Memory B cell (primary cell): ENCODE measurements at places on chromosomes 13 and 19.

- DNase-seq = no peak
These were observed 782.5 kb upstream of the SLITRK6 start for GRCh38 chr13:86581706-86582105.

GRCh38 chr19:35013041-35013819 lies 13.1 kb downstream of the GRAMD1A start:
- DNase-seq = peak; percentile 73

- no peak for DNase-seq
These were observed 261.3 kb downstream of the LMO7 start for GRCh38 chr13:75897386-75897785.

GRCh38 chr19:41795031-41795461 lies 1.3 kb upstream of the CEACAM3 start:
- peak; percentile 62 for DNase-seq

- DNase-seq = no peak
These were observed 256.9 kb downstream of the SPRY2 start for GRCh38 chr13:80083853-80084676.

- DNase-seq = peak; percentile 34
These were observed 71.9 kb downstream of the FLT1 start for GRCh38 chr13:28423010-28423409.

DNA sequence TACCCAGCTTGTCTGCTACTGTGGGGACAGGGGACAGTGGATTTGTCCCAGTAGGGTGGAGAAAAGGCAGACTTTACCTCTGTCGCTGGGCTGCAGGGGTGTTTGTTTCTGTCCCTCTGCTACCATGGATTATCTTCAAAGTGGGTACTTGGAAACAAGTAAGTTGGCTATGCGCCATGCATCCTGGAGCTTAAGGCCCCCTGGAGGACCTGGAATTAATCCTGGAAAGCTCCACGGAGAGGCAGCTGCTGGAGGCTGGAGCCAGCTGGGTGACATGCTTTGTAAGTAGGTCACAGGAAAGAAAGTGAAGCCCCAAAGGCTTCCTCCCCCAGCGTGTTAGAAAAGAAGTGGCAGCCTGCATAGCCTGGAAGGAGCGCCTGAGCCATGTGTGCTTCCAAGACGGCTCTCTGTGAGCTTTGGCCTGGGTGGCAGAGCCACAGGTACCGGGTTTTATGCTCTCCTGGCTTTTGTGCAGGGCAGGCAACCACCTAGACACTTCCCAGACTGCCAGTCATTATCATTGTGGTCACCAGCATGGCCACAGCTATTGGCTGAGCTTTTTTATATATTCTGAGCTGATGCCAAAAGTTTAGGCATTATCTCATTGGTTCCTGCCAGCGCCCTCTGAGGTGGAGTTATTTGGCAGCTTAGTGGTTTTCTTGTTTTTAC lies 9.5 kb downstream of the B3GLCT start:
- no peak for DNase-seq

GRCh38 chr19:19719798-19720197 lies 13.1 kb downstream of the ZNF14 start:
- no peak for DNase-seq

DNA sequence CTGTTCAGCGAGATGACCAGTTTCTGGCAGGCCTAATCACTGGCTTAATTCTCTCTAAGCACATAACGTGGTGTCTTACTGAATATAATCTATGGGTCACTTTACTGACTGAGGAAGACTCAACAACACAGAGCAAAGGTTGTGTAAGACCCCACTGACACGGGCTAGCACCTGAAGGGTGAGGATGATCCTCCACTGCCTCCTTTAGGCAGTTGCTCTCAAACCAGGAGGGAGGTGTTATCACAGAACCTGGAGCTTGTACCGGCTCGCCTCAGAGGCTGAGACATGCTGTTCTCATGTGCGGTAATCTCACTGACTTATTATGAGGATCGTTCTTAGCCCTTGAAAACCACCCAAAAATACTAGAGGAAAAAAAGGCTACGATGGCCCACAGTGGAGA lies 28.3 kb downstream of the RCBTB2 start:
- no peak for DNase-seq

GRCh38 chr13:98843482-98843877 lies 91.0 kb upstream of the SLC15A1 start:
- DNase-seq = no peak

DNA sequence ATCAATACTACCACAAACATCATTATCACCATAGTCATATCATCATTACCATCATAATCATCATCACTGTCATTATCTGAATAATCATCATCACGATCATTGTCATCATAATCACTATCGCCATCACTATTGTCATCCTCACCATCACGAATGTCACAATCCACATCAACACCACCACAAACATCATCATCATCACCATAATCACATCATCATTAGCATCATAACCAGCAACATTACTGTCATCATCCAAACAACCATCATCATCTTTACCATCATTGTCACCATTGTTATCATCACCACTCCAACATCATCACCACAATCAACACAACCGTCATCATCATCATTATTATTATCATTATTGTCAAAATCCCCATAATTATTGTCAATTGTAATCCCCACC lies 61.2 kb downstream of the MBD3L1 start:
- no peak for DNase-seq

GRCh38 chr13:107271227-107271626 lies 703.3 kb upstream of the ARGLU1 start:
- DNase-seq = no peak

GRCh38 chr19:55116859-55117662 lies at the start of gene PPP1R12C:
TSS of gene PPP1R12C (minus strand) at chr19:55117637. CDS start at chr19:55117543, 94 bp downstream.
- DNase-seq = no peak

GRCh38 chr13:98938801-98939200 lies 39.1 kb downstream of the DOCK9 start:
- no peak for DNase-seq

GRCh38 chr13:52737965-52738364 lies 1.7 kb downstream of the CNMD start:
- DNase-seq = no peak

DNA sequence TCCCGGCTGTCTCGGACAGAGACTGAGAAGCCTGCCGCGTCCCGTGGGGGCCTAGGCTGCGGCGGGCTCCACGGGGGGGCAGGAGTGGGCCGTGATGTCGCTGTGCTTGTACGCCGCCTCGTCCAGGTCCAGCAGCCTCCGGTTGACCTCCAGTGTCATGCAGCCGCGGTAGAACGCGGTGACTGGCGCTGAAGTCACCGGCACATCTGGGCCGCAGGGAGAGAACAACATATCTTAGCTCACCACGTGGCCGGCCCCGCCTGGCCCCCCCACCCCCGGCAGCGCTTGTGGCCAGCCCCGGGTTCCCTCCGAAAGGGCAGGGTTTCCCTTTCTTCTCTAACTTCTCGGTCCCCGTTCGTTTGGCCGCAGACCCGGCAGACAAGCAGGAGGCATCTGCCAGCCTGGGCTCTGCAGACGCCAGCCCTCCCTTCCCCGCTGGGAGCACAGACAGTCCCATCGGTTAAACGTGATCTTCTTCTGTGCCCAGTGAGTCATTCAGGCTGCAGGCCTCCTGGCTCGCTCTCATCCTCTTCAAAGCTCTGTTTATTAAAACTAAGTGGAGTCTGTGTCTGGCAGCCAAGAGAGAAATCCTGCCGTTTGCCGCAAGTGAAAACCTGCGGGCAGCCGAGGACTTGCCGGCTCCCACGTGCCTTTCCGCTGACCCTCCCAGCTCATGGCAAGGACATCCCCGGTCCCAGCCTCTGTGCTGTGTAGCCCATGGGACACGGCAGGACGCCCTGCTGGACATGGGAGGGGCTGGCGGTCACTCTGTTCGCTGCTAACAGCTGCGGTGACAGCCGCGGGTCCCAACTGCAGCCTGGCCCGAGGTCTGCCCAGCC lies 42.8 kb downstream of the GAS6 start:
- DNase-seq = no peak

- no peak for DNase-seq
These were observed 20.1 kb downstream of the RASA3 start for GRCh38 chr13:114112231-114112825.

DNA sequence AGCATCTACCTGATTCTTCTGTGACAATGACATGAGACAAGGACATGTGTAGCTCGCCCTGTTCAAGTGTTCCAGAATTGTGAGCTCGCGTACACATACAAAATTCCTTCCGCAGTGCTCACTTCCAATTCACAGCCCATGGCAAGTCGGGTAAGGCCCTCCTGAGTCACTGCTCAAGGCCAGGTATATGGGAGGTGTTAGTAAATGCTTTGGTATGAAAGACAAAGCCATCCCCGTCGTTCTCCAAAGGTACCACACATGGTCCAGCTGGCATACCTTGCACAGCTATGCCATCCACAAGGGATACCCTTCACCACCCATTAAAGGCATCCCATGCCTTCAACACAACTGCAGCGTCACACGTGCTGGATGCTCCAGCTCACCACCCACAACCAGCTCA lies 4.4 kb upstream of the ELL start:
- no peak for DNase-seq

DNA sequence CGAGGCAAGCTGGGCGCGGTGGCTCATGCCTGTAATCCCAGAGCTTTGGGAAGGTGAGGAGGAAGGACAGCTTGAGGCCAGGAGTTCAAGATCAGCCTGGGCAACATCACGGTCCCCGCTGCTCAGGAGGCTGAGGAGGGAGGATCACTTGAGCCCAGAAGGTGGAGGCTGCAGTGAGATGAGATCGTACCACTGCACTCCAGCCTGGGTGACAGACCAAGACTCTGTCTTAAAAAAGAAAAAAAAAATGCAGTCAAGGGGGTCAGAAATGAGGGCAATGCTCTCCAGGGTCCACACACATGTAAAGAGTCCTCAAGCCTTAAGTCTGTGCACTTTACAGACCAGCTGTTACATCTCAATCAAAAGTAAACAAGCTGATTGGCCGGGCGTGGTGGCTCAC lies 8.5 kb downstream of the R3HDM4 start:
- no peak for DNase-seq
